Activated CD4-positive, alpha-beta T cell treated with anti-CD3 and anti-CD28 coated beads, Interleukin-2, amount 50 U/mL, for 1 hour (primary cell): ENCODE measurements at places on chromosomes 1 and 21.

DNA sequence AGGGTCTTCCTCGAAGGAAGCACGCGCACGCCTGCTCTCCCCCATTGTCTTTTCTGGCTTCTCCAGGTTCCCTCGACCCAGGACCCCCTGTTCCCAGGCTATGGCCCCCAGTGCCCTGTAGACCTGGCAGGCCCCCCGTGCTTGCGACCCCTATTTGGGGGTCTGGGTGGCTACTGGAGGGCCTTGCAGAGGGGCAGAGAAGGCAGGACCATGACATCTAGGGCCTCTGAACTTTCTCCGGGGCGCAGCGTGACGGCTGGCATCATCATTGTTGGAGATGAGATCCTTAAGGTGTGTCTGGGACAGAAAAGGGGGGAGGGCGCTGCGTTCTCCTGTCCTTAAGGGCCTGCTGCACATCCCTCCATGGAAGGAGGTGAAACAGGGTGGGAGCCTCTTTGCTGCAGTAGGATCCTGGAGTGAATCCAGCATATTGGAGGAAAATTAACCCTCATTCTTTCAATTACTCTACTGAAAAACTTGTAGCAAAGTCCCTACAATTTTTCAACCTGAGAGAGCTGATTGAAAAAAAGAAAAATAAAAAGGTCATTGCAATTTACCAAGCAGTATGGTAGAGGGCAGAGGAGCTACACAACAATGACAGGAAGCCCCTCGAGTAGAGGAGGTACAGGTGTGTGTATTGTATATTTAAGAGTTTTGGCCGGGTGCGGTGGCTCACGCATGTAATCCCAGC, 777 bp downstream of the FLAD1 start:
- no peak for DNase-seq

DNA sequence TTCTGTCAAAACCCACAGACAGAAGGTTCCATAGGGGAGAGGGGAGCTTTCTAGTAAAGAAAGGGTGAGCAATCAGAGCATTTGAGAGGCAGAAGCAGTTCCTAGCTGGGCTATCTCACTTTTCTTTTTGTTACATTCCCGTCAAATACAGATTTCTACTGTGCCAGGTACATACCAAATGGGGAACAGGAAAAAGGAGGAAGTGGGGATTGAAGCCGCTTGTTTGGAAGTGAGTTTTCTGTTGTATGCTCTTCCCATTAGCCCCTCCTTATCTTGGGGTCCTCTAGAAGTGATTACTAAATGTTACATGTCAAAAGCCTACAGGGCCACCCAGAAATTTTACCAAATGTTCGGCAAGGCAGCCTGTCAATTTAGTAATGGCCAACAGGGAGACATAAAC, 116.1 kb downstream of the PAPPA2 start:
- DNase-seq = no peak

GRCh38 chr1:51249445-51249844, 13.4 kb downstream of the RNF11 start:
- no peak for DNase-seq

GRCh38 chr1:76285578-76286135, 211.1 kb downstream of the ST6GALNAC3 start:
- no peak for DNase-seq

DNA sequence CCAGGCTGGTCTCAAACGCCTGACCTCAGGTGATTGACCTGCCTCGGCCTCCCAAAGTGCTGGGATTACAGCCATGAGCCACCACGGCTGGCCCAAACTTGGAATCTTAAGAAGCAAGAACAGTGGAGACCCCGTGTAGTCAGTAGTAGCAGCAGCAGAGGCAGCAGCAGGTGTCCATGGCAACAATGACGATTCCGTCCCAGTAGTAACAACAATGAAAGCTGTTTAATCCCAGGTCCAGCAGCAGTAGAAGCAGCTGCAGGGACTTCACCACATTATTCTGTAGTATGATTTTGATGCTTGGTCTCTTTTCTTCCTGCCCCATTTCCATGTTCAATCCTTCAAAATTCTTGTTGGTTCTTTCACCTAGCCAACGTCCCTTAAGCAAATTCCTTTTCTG, 69.6 kb upstream of the KCTD3 start:
- no peak for DNase-seq

DNA sequence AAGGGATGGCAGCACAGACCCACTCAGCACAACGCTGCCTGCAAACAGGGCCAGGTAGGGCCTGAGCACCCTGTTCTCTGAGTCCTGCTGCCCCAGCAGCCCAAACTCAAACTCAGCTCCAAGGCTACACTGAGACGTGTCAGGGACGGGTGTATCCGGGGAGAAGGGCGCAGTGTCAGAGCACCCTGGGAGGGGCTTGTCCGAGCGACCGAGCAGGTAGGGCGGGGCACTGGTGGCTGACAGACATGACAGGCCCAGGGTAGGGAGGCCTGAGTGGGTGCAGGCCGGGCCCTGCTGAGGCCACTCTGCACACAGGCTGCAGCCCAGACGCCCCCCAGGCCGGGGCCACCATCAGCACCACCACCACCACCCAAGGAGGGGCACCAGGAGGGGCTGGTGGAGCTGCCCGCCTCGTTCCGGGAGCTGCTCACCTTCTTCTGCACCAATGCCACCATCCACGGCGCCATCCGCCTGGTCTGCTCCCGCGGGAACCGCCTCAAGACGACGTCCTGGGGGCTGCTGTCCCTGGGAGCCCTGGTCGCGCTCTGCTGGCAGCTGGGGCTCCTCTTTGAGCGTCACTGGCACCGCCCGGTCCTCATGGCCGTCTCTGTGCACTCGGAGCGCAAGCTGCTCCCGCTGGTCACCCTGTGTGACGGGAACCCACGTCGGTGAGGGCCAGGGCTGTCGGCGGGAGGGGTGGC, 5.5 kb downstream of the SCNN1D start:
- DNase-seq = no peak
